GM06990 (cell line): ENCODE measurements at places on chromosomes 1 and 21.

GRCh38 chr1:236543065-236543669 is 19.4 kb downstream of the LGALS8 start:
- DNase-seq = no peak

DNA sequence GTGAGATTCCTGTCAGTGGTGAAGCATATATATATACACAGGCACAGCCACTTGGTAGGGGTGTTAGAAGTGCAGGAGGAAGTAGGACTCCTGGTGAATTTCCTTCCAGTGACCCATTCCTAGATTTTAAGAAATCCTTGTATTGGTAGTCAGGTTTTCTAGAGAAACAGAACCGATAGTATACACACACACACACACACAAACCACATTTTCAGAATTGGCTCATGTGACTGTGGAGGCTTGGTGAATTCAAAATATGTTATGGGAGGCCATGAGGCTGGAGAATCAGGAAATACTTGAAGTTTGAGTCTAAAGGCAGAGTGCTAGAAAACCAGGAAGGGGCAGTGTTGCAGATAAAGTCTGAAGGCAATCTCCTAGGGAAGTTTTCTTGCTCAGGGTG is 114.2 kb downstream of the FCRL5 start:
- no peak for DNase-seq

- no peak for DNase-seq
Observed at GRCh38 chr1:220339581-220339980, 67.3 kb upstream of the RAB3GAP2 start.

- no peak for DNase-seq
Observed at GRCh38 chr1:72431810-72432209, 149.5 kb upstream of the NEGR1 start.

- DNase-seq = no peak
Observed at GRCh38 chr1:218366322-218367052, 21.4 kb downstream of the TGFB2 start.

GRCh38 chr1:12477936-12478611 is 139.9 kb downstream of the DHRS3 start:
- no peak for DNase-seq

DNA sequence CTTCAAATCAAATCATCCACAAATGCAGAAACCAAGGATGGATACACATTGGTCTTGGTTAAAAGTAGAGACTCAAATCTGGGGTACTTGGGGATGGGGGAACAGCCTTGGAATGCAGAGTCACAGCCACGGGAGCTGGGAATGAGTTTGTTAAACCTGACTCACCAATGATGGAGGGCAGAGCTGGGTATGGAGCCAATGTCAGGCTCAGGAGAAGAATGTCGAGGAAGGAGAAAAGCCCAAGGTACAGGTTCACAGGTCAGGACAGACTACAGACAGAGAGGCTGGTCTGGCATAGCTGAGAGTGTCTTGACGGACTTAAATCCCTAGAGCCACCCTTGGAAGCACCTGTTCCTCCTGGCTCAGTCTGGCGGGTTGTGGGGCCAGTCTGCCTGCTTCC is 237.6 kb downstream of the NTNG1 start:
- DNase-seq = no peak
